NCI-H524 treated with DMSO at 0.1 percent for 48 hours (cell line): ENCODE measurements at places on chromosomes 3 and 15.

- no peak for DNase-seq
Observed at GRCh38 chr3:129756871-129757270, 136.6 kb downstream of the TMCC1 start.

DNA sequence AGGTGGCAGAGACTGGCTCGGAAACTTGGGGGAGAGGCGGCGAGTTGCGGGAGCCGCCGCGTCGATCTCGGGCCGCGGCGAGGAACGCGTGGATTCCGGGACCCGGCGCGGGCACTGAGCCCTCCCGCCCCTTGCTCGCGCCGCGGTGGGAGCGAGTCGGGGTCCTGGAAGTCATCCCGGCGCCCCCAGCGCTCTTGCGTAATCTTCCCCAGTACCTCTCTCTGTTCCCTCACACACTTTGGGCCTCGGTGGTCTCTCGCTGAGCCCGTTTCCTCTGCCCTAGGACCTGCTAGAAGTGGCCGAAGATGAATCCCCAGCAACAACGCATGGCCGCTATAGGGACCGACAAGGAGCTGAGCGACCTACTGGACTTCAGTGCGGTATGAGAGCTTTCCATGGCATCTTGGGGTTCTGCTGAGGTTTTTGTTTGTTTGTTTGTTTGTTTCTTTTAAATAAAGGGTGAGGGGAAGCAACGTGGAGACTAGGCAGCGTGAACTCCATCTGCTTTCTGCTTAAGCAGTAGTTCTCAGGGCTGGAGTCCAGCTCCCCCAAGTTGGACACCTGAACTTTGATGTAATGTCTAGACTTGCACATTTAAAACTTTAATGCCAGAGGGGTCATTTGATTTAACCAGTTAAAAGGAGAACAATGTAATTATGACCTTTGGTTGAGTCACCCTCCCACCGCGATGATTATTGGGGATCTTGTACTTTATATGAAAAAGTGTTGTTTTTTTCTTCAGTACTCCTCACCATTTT, 1.3 kb downstream of the TCF12 start:
- no peak for DNase-seq

DNA sequence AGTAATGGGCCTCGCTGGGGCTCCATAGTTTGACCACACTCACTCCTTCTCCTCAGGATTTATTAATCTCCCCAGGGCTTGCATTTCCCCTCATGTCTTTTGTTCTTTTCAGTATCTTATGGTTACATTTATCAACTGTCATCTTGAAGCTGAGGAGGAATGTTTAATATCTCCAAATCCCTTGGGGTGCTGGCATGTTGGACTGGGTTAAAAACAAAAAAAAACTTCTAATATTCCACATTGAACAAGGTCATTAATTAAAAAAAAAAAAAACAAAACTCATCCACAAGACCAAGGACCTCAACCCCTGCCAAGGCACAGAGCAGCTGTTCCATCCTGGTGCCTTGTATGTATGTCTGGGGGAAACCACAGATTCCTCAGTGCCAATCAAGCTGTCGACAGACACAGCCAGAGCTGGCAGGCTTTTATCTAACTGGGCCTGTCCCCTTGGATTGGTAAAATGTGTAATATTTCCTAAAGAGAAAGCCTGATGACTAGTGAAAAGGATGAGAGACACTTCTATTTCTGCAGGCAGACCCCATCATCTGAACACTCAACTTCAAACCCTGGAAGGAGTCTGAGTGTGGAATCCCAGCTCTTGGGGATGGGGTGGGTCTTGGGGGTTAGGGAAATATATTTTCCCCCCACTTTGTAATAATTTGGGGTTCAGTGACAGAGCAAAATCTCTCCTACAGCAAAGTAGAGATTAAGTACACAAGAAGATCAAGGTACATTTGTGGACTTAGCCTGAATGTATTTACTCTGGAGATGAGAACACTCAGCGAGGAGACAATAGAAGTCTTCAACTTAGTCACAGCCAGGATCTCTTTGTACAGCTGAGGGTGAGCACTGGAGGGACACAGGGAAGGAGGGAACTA, 69.1 kb downstream of the TTC23 start:
- DNase-seq: no peak

DNA sequence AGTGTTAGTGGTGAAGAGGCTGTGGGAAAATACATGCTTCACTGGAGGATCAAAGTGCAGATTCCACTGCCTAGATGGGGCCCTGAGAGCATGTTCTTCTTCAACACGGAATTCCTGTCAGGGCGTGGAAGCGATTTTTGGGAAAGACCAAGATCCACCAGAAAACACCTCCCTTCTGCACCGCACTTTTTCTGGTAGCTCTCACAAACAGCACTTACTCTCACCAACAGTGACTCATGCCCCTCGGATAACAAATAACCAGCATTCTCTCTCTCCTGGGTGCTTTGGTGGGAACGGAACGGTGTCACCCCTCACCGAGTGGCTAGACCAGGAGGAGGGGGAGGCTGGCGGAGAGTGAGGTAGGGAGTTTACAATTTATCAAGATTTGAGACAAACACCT, 40.1 kb downstream of the ADAMTSL3 start:
- no peak for DNase-seq

GRCh38 chr15:62464705-62465104, 299.6 kb upstream of the C2CD4B start:
- no peak for DNase-seq

- DNase-seq: no peak
Observed at GRCh38 chr3:62134061-62134496, 239.3 kb downstream of the FEZF2 start.

DNA sequence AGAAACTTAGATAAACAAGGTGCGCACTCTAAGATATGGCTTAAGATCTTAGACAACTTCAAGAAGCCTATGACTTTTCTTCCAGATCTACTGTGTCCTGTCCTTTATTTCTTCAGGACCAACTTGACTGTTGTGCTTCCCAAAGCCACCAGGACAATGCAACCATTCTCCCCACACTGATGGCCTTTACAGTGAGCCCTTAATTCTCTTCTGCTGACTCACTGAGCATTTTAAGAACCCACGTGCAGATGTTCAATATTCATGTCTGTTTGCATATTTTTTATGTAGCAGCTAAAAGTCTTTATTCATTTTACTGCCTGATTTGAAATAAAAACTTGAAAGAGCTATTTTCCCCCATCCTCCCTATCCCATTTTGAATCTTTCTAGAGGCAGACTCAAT, 103.3 kb upstream of the SLC2A2 start:
- DNase-seq: no peak

DNA sequence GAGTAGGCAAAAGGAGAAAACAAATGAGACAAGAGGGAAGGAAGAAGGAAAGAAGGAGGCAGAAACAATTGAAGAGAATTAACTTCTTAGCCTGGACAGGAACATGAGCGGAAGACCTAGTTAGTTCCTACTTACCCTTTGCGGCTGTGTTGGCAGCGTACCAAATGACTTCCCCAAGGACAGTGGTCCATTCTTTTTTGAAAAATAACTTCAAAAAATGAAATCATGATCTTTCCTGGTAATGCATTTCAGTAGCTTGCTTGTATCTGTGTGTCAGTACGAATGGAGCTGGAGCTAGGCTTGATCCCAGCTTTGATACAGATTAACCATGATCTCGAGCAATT, 41.5 kb upstream of the CFAP161 start:
- DNase-seq: no peak

DNA sequence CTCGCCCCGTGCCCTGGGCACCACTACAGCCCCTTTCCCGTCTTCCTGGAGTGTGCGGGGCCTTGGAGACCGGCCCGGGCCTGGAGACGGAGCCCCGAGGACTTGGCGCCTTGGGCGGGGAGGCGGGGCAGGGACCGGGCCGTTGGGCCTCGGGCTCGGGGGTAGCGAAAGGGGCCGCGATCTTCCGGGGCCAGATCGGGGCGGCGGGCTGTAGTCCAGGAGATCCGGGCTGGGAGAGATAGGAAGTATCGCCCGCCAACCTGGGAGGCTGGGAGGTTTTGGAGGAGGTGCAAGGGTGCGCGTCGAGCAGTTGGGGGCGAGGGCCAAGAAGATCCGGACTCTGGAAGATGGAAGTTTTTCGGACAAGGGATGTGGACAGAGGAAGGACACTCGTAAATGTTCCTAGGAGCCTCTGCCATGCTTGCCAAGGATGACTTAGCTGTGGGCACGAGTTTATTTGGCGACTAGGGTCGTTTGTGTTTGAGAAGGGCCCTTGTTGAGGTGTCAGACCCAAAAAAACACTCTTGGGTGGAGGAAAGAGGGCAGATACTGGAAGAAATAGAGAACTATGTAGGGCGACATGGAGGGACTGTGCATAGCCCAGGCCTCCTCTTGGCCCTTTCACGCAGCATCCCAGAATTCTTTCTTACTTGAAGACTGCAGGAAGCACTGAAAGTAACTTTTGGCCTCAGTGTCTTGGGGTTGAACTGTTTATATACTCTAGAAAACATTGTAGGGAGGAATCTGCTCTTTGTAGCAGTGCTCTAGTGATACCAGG, 712 bp downstream of the RTF1 start:
- DNase-seq: no peak

DNA sequence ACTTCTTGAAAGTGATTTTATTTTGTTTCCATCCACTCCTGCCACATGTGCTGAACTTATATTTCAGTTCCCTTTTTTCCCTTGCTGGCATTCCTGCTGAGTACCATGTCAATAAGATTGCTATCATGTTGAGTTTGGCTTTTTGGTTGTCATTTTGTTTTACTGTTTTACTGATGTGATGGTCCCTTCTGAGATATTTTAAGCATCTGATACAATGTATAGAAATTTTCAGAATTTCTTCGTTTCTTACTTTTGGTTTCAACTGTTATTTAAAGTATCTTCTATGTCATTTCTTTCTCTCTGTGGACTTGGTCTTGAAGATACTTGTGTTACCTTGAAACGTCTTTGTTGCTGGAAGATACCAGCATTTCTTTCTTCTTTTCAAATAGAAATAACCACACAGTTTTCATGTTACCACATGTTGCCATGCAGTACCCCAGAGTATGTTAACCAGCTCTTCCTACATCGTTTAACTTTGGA, 14.1 kb downstream of the SIDT1 start:
- DNase-seq: no peak

DNA sequence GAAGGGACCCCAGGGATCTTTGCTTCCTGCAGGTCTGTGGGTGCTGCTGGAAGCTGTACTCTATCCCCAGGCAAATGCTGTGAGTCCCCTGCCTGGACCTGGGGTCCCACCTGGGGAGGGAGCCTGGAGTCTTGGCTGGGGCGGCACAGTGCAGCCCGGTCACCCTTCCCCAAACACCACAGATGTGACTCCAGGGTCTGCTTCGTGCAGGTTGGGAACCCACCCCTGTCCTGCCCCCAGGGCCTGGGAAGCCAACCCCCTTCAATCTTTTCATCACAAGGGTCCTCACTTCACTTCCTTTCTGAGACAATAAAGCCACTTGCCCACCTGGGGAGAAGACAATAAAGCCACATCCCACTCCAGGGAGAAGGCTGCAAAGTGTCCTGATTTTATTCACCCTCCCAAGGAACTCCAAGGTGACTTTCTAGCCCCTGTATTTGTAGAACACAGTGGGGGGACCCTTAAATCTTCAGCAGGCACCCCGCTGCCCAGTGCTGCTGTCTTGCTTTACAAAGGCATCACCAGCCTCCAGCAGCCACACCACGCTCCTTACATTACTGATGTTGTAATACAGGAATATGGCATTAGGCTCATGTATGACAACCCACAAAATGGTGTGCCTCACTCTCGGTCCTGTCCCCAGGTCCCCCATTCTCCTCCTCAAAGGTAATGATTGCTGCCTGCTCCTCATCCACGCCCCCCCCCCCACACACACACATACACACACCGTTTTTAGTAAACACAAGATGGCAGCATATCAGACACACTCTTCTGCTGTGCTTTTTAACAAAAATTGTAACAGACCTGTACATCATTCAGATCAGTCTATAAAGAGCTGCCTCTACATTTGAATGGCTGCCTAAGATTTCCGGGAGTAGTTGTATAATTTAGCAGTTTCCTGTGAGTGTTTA, 9.9 kb downstream of the C3orf22 start:
- DNase-seq: no peak

GRCh38 chr3:36364260-36364659, 16.0 kb upstream of the STAC start:
- no peak for DNase-seq

GRCh38 chr3:42308651-42309050, 42.7 kb upstream of the CCK start:
- no peak for DNase-seq

DNA sequence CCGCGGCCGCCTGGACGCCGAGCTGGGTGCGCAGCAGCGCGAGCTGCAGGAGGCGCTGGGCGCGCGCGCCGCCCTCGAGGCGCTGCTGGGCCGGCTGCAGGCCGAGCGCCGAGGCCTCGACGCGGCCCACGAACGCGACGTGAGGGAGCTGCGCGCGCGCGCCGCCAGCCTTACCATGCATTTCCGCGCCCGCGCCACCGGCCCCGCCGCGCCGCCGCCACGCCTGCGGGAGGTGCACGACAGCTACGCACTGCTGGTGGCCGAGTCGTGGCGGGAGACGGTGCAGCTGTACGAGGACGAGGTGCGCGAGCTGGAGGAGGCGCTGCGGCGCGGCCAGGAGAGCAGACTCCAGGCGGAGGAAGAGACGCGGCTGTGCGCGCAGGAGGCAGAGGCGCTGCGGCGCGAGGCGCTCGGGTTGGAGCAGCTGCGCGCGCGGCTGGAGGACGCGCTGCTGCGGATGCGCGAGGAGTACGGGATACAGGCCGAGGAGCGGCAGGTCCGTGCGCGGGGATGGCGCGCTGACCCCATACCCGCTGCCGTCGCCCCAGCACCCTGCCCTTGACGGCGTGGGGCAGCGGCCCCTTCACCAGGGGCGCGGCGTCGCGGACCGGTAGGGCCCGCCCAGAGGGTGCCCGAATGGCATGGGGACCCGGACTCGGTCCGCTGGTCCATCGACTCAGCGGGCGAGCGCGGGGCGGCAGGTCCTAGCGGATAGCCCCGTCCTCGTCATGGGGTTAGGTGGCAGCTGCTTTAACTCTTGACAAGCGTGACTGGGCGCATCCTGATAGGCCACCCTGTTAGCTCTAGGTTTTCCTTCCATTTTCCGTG, 848 bp downstream of the SYNM start:
- peak; percentile 53 for DNase-seq

- no peak for DNase-seq
Observed at GRCh38 chr3:172692751-172693338, 18.0 kb downstream of the NCEH1 start.

DNA sequence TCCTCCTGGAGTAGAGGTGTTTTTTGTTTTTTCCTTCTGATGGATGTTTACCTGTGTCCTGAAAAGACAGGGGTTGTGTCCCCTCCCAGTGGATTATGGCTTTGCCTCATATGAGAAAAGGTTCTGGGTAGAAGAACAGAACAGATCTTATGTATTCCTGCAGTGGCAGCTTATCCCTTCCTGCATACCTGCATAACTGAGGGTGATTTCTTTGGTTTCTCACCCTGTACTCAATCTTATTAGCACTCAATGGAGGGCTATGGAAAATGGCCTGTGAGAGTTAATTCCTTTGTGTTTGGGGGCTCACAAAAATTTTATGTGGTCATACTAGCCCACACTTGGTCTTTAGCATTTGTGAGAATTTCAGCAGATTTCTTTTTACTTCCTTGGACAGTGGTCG, 482.0 kb upstream of the ONECUT1 start:
- DNase-seq: no peak

- DNase-seq: no peak
Observed at GRCh38 chr3:132325103-132325606, 7.9 kb downstream of the ACP3 start.

GRCh38 chr15:39598186-39598850, 17.4 kb downstream of the THBS1 start:
- no peak for DNase-seq

GRCh38 chr3:120443626-120444123, 7.1 kb downstream of the FSTL1 start:
- no peak for DNase-seq

- DNase-seq: no peak
Observed at GRCh38 chr15:40190591-40190990, 29.7 kb downstream of the BUB1B start.

- DNase-seq: no peak
Observed at GRCh38 chr3:102036017-102036416, 186.7 kb downstream of the NFKBIZ start.

- DNase-seq: no peak
Observed at GRCh38 chr3:81033185-81033584, 728.3 kb downstream of the GBE1 start.
